ENCODE measurements at places on chromosomes 2 and 18.

GRCh38 chr2:102030502-102030854, 38.7 kb downstream of the IL1R2 start:
- no peak for DNase-seq

DNA sequence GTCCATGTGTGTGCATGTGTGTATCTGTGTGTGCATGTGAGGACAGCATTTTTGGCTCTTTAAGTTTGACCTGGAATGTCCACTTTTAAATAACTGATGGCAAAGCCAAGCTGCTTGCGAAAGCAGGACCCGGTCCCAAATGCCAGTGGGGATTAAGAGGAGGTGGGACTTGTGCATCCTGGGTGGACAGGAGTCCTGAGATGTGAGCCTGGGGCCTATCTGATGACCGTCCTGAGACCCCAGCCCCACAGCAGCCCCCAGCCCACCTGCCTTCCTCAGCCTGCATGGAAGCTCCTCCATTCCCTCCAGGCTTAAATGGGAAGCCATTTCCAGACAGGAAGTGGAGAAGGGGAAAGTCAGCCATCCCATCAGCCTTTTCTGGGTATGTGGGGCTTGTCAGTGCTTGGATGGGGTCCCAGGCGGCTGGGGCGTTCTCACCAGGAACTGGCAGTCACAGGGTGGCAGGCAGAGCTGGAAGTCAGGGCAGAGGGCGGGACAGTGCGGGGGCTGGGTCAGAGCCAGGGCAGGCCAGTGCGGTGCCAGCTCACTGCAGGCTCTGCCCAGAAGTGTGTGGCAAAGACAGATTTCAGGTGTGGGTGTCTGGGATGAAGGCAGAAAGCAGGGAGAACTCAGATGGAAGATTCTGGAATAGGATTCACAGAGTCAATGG, 117.8 kb downstream of the ACKR3 start:
- peak; percentile 28 for DNase-seq

- DNase-seq = no peak
These were observed 81.9 kb upstream of the MYCN start for GRCh38 chr2:15858466-15858865.

DNA sequence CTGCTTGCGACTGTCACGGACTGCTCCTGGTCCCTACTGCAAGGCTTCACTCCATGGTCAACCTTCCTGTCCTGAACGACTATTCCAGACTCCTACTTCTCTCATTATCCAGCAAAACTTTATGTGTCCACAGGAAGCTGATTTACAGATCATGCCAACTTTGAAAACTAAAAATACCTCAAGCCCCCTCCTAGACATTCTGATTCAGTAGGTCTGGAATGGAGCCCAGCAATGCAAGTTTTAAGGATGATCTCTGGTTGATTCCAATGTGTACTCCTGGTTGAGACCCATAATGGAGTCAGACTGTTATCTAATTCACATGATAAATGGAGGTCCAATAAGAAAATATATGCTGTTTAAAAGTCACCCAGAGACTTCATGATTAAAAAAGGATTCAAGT, 13.1 kb upstream of the LRATD1 start:
- no peak for DNase-seq

DNA sequence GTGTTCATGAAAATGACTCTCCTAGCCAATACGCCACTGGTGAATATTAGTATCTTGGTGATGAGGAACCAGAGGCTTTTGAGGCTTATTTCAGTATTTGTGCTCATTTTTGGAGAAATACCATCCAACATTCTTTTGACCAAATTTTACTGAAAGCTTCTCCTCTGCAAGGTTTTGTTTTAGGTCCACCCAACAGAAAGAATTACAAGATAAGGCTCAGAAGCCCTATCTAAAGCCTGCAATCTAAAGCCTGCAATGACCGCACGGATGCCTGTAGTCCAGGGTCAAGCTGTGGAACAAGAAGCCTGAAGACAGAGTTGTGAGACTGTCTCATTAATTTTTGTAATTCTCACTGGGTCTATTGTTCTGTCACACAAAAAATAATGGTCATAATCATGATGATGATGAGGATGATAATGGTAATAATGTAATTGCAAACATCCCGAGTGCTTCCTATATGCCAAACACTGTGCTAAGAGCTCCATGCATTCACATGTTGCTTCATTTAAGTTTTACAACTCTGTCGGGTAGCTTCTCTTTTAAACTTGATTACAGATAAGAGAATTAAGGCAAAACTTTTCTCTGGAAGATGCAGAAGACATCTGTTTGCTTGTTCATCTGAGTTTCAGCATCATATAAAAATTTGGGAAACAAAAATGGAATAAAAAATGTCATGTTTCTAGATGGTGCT, 33.2 kb upstream of the NCOA1 start:
- DNase-seq = no peak

GRCh38 chr2:41414486-41415230, 633.2 kb upstream of the PKDCC start:
- DNase-seq = peak; percentile 45

GRCh38 chr2:2057125-2057721, 273.9 kb downstream of the MYT1L start:
- DNase-seq = peak; percentile 32

DNA sequence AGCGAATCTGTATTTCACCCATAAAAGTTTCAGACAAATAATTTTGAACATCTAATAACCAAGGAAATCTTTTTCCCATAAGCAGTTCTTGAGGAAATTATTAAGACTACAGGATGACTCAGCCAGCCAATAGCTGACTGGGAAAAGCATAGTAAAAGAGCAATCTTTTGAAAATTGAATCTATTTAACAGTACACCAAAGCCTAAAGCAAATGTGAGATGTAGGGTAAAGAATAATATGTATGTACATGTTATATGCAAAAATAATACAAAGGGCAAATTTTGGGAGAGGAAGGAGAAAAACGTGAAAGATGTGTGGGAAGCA, 12.6 kb upstream of the KDSR start:
- DNase-seq = peak; percentile 12

GRCh38 chr18:58135701-58136331, 91.8 kb downstream of the NEDD4L start:
- DNase-seq = peak; percentile 68

DNA sequence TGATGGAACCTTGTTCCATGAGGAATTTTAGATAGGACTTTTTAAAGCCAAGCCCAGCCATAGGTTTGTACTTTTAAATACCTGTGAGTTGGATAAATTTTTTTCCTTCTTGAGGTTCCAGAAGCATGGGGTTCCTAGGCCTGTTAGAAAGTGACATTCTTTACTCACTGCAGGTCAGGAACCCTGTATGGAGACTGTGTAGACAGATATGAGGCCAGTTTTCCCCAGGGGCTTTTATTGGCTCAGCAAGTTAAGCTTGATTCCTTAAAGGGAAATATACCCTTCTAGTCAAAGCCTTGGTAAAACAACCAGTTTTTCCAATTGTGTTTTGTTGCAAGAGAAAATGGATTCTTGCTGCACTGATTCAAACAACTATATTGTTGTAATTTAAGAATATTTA, 38.4 kb upstream of the GMCL1 start:
- no peak for DNase-seq

All from bronchial epithelial cell (primary cell).